ENCODE measurements at places on chromosomes 2 and 18.

DNA sequence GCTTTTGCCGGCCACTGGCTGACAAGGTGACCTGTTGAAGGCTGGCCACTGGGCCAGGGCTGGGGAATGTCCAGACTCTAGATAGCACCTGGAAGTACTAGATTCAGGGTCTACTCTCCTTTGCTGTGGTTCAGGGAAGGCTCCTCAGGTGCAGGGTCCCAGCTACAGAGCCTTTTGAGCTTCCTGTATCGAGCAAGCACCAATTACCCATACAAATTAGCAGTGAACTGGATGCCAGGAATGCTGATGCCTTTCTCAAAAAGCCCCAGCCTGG, 213.4 kb downstream of the CYP26B1 start:
- no peak for DNase-seq

GRCh38 chr2:108978709-108979111, 10.3 kb downstream of the EDAR start:
- no peak for DNase-seq

DNA sequence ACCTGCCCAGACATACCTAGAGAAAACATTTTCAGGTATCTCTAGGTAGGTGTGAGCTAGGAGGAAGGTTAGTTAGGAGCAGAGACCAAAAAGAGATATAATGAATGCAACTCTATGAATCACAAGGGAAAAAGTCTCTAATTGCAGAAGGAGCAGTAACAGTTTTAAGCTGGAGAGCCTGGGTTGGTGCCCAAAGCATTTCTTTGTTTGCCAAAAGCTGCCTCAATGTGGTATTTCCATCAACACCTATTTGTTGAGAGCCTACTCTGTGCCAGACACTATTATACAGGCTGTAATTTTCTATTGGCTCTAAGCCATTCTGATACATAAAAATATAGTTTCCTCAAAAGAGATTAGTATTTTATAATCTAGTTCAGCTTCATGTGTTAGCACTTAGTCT, 141.6 kb downstream of the UBE2E3 start:
- no peak for DNase-seq

DNA sequence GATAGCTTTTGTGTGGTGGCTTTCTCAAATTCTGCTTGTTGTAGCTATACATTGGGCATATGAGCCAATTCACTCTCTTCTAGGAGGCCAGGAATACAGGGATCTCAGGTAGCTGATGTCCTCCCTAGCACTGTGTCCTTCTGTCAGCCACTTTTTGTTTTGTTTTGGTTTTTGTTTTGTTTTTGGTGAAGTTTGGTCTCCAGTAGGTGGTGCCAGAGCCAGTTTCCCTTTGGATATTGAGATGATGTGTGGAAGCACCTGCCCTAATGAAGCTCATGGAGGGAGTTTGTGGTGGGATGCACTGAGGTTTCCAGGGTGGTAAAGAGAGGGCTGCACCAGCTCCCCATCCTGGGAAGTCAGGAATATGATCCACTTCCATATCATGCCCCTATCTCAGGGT, 100.5 kb upstream of the VWC2L start:
- no peak for DNase-seq

GRCh38 chr2:50385349-50385748, 646.6 kb downstream of the NRXN1 start:
- DNase-seq: no peak

DNA sequence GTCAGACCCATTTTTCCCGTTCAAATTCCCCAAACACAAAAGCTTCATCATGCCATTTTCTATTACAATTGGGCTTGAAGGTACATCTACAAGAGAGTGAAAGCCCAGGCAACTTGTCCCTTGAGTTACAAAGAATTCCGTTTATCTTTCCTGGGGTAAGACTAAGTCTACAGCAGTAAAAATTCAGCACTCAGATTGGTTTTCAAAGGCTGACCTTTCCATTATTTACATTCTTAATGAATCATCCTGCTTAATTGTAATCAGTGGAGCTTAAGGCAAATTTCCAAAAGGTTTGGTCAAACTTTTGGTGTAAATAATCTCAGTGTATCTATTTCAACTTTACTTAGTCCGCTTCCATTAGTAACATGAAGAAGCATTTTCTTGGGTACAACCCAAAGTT, 33.4 kb upstream of the ST3GAL5 start:
- no peak for DNase-seq

DNA sequence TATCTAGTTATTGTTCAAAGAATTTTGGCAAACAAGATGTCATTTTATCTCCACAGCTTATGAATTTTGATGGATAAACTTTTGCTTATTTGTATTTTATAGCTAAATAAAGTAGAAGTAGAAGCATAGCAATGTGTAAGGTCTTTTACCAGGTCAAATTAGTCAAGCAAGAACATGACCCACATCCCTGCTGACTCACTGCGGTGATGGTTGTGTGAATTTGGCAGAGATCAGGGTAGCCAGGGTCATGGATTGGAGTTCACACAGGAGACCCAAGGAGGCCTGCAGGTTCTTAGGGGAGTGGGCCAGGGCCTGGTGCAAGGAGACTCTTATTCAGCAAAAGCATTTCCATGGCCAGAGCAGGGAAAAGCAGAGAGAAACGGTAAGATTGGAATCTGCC, 18.7 kb downstream of the SP140 start:
- DNase-seq: no peak

GRCh38 chr2:134393075-134393461, 139.2 kb downstream of the MGAT5 start:
- DNase-seq: no peak

DNA sequence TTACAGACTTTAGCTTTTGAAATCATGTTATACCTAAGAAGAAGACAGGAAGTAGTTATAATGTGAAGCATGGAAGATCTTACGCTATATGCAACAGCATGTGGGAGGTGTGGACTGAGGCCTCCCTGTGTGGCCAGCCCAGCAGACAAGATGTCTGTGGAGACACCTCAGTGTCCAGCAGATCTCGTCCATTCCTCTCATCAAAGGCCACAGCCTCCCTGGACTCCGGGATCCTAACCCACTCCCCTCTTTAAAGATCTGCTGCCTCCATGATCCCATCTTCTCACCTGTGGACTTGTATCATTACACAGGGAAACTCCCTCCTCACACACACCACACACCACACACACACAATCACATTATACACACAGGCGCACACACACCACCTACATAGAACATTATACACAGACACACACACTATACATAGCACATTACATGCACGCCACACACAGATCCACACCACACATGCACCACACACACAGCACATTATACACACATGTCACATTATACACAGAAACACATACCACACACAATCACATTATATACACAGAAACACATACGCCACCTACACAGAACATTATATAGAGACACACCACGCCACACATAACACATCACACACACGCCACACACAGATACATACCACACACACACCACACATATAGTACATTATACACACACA, 89.5 kb downstream of the PXDN start:
- no peak for DNase-seq

DNA sequence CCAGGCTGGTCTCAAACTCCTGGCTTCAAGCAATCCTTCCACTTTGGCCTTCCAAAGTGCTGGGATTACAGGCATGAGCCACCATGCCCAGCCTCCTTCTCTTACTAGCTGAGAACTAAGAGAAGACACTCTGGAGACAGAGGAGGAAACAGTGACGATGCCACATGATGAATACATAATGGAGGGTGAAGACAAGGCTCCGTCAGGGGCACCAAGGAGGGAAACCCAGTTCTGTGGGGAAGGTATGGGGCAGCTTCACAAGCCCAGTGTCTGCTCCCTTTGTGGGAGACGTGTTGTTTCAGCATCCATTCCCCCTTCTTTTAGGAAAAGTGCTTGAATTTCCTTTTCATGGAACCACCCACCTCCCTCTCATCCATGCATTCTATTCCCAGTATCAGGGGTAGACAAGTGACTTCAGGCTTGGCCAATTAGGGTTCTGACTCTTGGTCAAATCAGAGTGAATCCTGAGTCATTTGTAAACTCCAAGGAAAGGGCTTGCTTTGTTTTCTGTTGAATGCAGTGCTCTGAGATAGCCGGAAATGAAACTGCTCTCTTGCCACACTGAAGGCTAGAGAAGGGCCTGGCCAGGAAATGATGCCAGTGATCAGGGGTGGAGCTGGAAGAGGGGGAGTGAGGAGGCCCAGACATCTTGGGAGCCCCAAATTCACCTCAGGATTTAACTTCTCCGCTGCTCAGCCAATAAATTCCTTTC, 23.7 kb downstream of the TMEM127 start:
- no peak for DNase-seq

GRCh38 chr18:46563317-46563716, 93.7 kb downstream of the LOXHD1 start:
- DNase-seq: no peak

DNA sequence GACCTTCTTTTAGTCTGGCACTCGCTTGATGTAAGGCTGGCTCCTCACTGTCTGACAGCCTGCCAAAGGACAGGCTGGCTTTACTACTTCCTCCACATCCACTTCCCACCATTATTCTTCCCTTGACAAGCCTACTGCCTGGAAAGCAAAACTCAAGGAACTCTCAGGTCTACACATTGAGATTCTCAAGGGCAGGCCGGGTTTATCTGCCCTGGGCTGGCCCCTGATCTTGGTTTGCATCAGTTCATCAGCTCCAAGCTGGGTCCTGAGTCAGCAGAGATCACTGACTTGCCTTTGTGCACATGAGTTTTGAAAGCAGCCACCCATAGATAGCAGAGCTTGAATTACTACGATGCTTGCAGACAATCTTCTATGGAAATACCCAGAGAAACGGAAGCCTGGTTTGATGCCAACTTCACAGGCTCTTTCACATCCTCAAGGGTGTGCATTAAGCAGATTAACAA, 53.9 kb downstream of the KCTD18 start:
- DNase-seq: no peak

DNA sequence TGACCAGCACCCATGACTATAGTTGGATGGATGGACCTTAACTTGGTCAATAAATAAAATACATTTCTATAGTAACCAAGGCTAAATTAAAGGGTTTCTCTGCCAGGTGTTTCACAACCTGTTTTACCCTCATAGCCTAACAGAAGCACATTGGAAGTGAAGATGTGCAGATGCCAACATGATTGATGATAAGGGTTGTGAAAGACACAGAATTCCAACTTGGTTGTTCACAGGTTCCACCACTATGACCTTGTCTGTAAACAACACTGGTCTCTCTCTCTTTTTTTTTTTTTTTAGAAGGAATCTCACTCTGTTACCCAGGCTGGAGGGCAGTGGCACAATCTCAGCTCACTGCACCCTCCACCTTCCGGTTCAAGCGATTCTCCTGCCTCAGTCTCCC, 37.5 kb upstream of the PTH2R start:
- DNase-seq: no peak

DNA sequence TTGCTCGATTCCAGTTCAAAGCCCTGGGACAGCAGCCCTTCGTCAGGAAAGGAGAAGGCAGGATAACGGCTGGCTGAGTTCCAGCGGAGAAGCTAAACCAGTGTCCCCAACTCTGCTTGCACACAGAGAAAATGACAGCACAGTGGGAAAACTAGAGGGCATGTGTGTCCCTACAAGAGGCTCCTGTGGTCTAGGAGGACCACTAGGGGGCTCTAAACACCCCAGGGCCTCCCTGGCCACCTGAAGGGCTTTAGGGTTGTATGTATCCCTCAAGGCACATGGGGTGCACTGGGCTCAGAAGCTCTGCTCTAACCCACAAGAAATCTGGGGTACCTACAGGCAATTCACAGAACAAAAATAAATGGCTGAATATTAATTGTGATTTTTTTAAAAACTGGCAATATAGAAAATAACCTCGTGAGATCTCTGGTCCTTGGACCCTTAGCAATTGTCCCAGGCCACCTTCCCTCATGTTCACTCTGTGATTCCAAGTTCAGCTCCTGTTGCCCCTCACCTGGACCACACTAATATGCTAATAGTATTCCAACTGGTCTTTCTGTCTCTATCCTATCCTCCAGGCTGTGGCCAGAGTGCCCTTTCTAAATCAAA, 17.5 kb downstream of the STAT1 start:
- no peak for DNase-seq

DNA sequence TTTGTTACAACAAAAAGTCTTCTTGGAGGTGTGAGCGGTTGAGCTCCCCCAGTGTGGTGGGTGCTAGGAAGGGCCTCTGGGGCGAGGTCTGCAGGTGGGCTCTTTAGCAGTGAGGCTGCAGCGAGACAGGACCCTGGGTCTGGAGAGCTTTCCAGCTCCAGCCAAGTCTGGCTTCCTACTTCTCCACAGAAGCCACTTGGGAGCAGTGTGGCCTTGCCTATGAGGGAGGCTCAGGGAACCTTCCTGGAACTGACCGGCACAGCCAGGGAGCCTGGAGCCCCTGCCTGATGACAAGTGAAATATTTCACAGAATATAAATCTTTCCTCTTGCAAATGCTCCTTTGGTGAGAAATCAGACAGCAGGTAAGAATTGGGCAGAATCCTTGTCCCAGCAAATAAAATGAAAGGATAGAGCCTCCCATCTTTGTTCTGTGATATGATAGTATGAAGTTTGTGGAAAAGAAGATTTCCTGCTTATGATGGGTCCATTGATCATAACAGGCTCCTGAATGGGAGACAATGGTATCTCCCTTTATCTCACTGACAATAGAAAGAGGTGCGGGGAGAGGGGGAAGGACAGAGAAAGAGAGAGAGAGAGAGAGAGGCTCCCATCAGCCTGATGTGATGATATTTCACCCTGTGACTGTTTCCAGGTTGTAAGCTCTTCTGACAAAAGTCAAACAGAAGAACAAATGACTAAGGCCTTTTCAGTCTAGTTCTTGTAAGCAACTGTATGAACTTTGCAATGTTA, 289.8 kb upstream of the SPRED2 start:
- no peak for DNase-seq

- DNase-seq: no peak
Measured at GRCh38 chr2:9765611-9766531, 77.4 kb upstream of the TAF1B start.

DNA sequence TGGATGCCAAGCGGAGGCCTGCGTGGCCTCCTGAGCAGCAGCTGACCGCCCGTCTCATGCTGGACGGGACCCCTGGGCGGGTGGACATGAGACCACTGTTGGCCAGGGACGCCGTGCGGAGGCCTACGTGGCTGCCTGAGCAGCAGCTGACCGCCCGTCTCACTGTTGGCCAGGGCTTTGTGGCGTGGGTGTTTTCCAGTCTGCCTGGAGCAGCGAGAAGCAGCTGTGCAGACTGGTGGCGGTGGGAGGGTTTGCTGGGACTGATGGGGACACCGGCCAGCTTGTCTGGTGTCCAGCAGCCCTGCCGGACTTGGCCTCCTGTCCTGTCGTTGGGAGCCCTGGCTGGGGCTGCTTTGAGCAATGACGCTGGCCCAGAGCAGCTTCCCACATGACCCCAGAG, 5.8 kb upstream of the D2HGDH start:
- no peak for DNase-seq
